Suppressor macrophage treated with lipopolysaccharide for 4 hours (primary cell): ENCODE measurements at places on chromosomes 11 and 22.

- DNase-seq: peak; percentile 80
These were observed 3.8 kb downstream of the TIMM8B start for GRCh38 chr11:112082729-112083128.

- no peak for DNase-seq
These were observed 37.1 kb upstream of the BSX start for GRCh38 chr11:123018702-123019101.

- DNase-seq: no peak
These were observed 20.3 kb downstream of the ARHGAP20 start for GRCh38 chr11:110691926-110692325.

DNA sequence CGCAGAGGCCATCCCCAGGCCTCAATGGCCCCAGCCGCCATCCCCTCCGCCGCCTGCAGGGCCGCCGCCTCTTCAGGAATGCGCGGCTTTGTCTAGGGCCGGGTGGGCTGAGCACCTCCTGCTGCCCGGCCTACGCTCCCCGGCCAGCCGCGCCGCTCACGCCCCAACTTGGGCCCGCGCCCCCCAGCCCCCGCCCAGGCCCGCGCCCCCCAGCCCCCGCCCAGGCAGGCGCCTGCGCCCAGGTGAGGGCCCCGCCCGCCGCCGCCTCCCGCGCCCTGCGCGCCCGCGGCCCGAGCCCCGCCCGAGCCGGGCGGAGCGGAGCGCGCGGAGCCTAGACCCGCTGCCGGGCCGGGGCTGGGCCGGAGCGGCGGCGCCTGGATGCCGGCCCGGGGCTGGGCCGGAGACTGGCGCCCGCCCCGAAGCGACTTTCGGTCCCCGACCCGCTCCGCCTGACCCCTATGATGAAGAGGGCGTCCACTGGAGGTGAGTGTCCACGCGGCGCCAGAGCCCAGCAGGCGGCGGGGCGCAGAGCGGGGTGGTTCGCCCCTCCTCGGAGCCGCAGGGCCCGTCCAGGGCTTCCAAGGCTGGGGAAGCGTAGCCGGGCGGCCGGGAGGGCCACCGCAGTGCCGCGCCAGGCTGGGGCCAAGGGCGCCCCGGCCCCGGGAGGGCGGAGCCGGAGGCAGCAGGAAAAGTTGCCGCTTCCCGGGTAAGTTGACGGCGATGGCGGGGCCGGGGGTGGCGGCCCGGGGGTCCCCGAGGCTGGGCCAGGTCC, 34.3 kb upstream of the PRODH start:
- DNase-seq: no peak

DNA sequence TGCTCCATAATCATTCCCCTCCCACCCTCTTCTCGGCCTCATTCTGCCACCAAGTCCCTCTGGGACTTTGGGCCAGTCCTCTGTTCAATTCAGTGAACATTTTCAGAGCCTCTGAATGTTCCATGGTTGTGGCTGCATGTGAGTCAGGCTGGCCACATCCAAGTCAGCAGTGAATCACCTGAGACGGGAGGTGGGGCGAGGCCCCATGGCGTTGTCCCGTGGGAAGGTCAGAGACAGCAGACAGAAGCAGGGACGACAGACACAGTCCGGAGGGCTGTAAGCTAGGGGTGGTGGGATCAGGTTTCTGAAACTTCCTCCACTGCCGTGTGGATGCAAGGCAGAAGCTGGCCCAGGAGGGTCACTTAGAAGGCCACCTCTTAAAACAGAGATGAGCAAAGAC, 324.8 kb downstream of the MN1 start:
- DNase-seq: no peak
